A549 treated with DMSO at 1 μM for 4 hours (cell line): ENCODE measurements at places on chromosomes 11 and 22. TPM values are rescaled to one million over a fixed set of nuclear protein-coding genes. Genes with fewer than 3 reads are reported as not detected.

ANO9 gene
- total RNA-seq: 0.52 to 1.3 TPM (median 0.62 TPM) in 5 replicates

SYCE3 gene
- total RNA-seq: 0.30 to 0.80 TPM (median 0.40 TPM) in 4 of 5 replicates, not detected in the other

TRAPPC4 gene
- 57.0 to 64.6 TPM (median 62.7 TPM) in 5 replicates for total RNA-seq

OR51G1 gene
- total RNA-seq: not detected in 5 replicates

GLB1L3 gene
- 0.04 TPM in 1 of 5 replicates, not detected in the others for total RNA-seq

PDGFD gene
- total RNA-seq: 7.9 to 10.8 TPM (median 8.6 TPM) in 5 replicates

NELL1 gene
- not detected in 5 replicates for total RNA-seq

LRRC4C gene
- total RNA-seq: not detected in 5 replicates

RFPL3 gene
- not detected in 5 replicates for total RNA-seq

LRRC56 gene
- total RNA-seq: 0.40 to 0.70 TPM (median 0.55 TPM) in 5 replicates

TLCD5 gene
- 5.7 to 7.9 TPM (median 7.6 TPM) in 5 replicates for total RNA-seq

MUC15 gene
- total RNA-seq: not detected in 5 replicates
